ENCODE measurements at places on chromosomes 7 and 10. TPM values are rescaled to one million over a fixed set of nuclear protein-coding genes. Genes with fewer than 3 reads are reported as not detected.

DNA sequence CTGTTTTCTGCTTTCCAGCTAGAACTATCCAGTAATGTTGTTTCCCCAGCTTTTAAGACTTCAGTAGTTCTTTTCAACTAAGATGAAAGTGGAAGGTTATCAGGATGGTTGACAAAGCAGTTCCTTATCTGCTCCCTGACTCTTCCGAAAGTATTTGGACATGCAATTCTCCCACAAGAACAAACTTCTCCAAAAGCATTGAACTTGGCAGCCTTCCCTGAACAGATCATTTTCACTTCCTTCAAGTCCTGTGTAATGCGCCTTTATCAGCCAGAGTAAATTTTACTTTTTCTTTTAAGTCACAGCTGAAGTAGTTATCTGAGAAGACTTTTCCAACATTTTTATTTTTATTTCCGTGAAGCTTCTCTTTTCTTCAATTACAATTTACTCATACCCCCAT is 39.7 kb downstream of the CDC14C start:
- H3K27me3 ChIP-seq = no peaks in the 10 kb centered on the region
- no peaks in the 10 kb centered on the region for H3K36me3 ChIP-seq
- H3K4me3 ChIP-seq = no peak overlapping the region
- peak; percentile 4 for DNase-seq
- H3K4me1 ChIP-seq = peaks cover 14% of the 10 kb centered on the region

DNA sequence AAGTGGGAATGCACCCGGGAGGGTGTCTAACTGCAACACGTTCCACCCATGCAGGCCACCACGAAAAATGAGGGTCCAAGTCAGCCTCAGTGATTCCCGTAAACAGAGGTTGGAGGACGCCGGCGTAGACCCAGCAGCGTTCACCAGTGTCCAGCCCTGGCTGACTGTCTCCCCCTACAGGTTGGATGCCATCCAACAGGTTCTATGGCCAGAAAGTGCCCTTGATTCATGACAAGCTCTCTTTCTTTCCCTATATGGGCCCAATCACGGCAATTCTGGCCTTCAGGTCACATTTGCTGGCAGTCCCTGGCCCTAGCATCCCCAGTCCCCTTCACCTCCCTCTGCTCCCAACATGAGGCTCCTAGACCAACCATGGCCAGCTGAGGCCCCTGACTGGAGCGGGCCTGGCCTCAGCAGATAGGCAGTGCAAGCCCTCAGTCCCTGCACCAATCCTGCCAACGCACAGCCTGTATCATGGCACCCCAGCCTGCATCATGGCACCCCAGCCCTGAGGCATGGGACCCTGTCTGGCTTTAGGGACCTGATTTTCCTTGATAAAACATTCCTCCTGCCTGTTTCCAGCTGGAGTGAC is 227.4 kb downstream of the GRID1 start:
- H3K4me3 ChIP-seq = no peak overlapping the region
- no peaks in the 10 kb centered on the region for H3K27me3 ChIP-seq
- H3K36me3 ChIP-seq = no peaks in the 10 kb centered on the region
- H3K27ac ChIP-seq = no peak overlapping the region

DNA sequence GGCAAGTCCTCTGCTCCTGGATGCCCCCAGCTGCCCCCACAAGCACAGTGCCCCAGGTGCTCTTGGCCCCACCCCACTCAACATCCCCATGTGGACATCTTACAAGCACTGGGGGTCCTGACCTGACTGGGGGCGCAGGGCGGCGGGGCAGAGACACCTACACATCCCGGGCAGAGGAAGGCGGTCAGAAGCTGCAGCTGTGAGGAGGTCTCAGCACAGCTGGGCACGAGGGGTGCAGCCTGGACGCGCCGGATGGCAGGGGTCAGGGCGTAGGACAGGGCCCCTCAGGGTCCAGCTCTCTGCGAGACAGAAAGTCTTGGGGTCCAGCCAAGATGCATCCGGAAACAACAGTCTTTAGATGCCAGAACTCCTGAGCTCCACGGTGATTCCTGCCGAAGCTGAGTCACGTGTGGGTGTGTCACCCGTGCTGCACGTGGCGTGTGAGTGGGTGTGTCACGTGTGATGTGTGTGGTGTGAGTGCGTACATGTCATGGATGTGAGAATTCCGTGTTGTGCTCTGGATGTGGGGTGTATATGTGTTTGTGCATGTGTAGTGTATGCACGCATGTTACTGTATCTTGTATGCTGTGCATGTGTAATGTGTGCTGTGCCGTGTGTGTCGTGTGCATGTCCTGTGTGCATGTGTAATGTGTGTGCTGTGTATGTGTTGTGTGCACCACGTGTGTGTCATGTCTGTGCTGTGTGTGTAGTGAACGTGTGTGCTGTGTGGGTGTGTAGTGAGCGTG is 5.1 kb downstream of the VENTX start:
- H3K4me3 ChIP-seq = no peak overlapping the region
- H3K36me3 ChIP-seq = no peaks in the 10 kb centered on the region
- peaks cover under 1% of the 10 kb centered on the region for H3K27me3 ChIP-seq
- DNase-seq = no peak
- H3K27ac ChIP-seq = no peak overlapping the region

- no peak overlapping the region for H3K27ac ChIP-seq
- no peaks in the 10 kb centered on the region for H3K36me3 ChIP-seq
- no peak overlapping the region for H3K4me3 ChIP-seq
- no peak for DNase-seq
- no peaks in the 10 kb centered on the region for H3K4me1 ChIP-seq
These were observed 270.8 kb upstream of the POM121L12 start for GRCh38 chr7:52764492-52765169.

DNA sequence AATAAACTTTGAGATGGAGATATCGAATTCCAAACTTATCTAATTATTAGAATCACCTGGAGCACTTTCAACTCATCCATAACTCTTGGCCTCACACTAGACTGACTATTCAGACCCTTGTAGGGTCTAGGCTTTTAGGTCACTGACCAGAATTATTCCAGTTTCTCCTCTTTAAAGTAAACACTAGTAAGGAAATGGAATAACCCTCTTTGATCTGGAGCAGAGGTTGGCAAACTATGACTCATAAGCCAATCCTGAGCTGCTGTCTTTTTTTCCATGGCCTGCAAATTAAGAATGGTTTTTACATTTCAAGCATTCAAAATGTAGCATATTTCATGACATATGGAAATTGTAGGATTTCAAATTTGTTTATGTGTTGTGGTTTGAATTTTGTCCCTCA is 1601.9 kb downstream of the REEP3 start:
- no peaks in the 10 kb centered on the region for H3K27me3 ChIP-seq
- no peak overlapping the region for H3K27ac ChIP-seq
- no peaks in the 10 kb centered on the region for H3K4me1 ChIP-seq
- no peak overlapping the region for H3K4me3 ChIP-seq

DNA sequence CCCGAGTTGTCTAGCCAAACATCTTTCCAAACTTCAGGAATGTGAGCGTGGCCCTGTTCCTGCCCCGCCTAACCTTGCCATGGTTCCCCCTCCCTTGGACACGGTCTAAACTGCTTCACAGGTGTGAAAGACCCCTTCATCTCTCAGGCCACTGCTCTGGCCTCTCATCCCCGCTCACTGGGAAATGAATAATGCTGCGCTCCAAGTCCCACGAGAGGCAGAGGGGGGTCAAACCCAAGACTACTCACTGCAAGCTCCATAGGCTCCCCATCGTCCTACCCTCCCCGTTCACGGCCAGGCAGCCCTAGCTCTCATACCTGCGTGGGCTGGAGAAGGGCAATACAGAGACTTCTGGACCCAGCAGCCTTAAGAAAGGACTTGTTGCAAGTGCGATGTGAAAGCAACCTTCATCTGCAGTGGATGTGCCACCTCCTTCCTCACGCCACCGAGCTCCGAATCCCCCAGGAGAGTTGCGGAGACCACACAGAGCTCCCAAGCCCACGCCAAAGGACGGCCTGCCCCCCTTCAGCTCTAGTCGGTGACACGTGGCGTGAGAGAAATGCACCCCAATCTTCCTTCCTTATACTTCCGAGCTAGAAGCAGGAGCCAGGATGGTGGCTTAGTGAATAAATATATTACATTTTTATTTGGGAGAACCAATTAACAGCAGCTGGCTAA is 9.7 kb downstream of the ZNF467 start:
- no peaks in the 10 kb centered on the region for H3K27me3 ChIP-seq
- H3K36me3 ChIP-seq = peaks cover 9% of the 10 kb centered on the region
- H3K4me1 ChIP-seq = no peaks in the 10 kb centered on the region
- H3K4me3 ChIP-seq = no peak overlapping the region

Gene ADIRF
- 105 TPM for total RNA-seq

Gene LIPK
- total RNA-seq = not detected

- peaks cover 36% of the 10 kb centered on the region for H3K36me3 ChIP-seq
- no peaks in the 10 kb centered on the region for H3K4me1 ChIP-seq
- no peak overlapping the region for H3K4me3 ChIP-seq
- DNase-seq = no peak
- H3K27me3 ChIP-seq = no peaks in the 10 kb centered on the region
These were observed 19.1 kb upstream of the ERVW-1 start for GRCh38 chr7:92496876-92497275.

GRCh38 chr7:46652317-46652716 is 731.2 kb upstream of the IGFBP3 start:
- no peaks in the 10 kb centered on the region for H3K36me3 ChIP-seq
- no peak overlapping the region for H3K27ac ChIP-seq
- H3K27me3 ChIP-seq = no peaks in the 10 kb centered on the region
- no peak overlapping the region for H3K4me3 ChIP-seq

Gene GIMAP1
- 10.7 TPM for total RNA-seq

GRCh38 chr7:94908323-94909178 is 1.2 kb downstream of the PPP1R9A start:
- peak overlapping the region; percentile 40 for H3K4me3 ChIP-seq
- peak overlapping the region; percentile 89 for H3K27ac ChIP-seq
- no peaks in the 10 kb centered on the region for H3K27me3 ChIP-seq
- no peaks in the 10 kb centered on the region for H3K36me3 ChIP-seq

Gene HECW1
- total RNA-seq = 3.1 TPM

Gene PILRA
- 4.5 TPM for total RNA-seq

DNA sequence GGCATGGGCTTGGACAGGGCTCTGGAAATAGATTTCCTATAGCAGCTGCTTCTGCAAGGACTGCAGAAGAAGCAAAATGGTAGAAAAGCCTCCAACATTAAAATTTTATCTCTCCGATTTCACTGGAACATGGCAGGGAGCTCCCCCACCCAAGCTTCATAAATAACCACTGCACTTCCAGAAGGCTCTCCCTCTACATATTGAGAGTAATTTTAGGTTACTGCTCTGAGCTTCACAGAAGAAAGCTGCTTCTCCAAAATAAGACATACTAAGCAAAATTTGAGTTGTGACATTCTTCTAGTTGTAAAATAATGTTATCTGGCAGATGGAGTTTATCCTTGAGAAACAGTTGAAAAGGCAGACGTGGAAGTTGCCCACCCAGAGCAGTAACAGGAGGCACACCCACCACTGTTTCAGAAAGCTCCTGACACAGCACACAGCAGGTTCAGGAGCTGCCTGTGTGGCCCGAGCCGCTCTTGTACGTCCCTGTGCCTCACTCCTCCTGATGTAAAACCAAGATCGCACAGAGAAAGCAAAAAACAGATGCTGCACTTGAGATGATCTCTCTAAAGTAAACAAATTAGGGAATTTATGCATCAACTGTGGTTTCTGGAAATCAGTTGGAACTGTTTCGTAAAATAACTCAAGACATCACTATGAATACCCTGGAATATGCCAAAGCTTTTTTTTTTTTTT is 621.0 kb downstream of the PARD3 start:
- H3K4me1 ChIP-seq = peaks cover 19% of the 10 kb centered on the region
- H3K36me3 ChIP-seq = no peaks in the 10 kb centered on the region
- H3K27me3 ChIP-seq = no peaks in the 10 kb centered on the region
- no peak for DNase-seq
- H3K27ac ChIP-seq = no peak overlapping the region
- H3K4me3 ChIP-seq = no peak overlapping the region

GRCh38 chr10:95308389-95309302 is 17.8 kb upstream of the PDLIM1 start:
- H3K27me3 ChIP-seq = no peaks in the 10 kb centered on the region
- DNase-seq = peak; percentile 84
- H3K4me1 ChIP-seq = peaks cover 39% of the 10 kb centered on the region
- no peak overlapping the region for H3K4me3 ChIP-seq

Gene CCDC136
- 4.4 TPM for total RNA-seq

DNA sequence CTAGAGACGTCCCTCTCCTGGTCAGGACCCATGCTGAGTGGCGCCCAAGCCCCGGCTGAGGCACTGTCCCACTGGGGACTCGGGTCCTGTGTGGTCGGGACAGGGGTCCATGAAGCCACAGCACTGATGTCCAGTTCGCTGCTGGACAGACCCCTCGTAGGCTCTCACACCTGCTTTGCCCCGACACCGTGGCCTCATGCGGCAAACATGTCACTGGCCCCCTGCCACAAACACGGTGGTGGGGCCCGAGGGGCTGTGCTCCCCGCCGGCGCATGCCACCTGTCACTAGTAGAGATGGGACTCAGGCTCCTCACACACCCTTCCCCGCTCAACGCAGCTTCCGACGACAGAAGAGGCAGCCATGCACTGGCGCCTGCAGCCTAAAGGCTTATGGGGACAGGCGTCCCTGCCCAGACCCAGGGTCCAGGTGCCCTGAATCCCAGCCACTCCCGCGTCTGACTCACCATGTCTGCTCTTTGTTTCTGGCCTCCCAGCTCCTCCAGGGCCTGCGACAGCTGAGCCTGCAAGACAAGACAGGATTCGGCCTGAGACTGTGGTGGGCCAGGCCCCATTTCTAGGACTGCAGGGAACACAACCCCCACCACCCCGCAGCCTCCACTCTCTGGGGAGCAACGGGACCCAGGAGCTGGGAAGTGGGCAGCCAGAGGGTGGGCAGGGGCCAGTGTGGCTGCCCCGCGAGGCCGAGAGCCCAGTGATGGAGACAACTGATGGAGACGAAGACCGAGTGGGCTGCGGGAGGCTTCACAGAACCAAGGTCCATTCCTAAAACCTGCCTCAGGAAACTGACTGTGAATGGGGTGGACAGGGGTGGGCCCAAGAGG is 230.9 kb downstream of the MAD1L1 start:
- H3K27me3 ChIP-seq = no peaks in the 10 kb centered on the region
- no peak overlapping the region for H3K4me3 ChIP-seq
- no peak for DNase-seq
- H3K36me3 ChIP-seq = no peaks in the 10 kb centered on the region
- no peaks in the 10 kb centered on the region for H3K4me1 ChIP-seq

- H3K27me3 ChIP-seq = no peaks in the 10 kb centered on the region
- no peak overlapping the region for H3K4me3 ChIP-seq
- H3K27ac ChIP-seq = no peak overlapping the region
- peak; percentile 19 for DNase-seq
- no peaks in the 10 kb centered on the region for H3K36me3 ChIP-seq
- H3K4me1 ChIP-seq = no peaks in the 10 kb centered on the region
These were observed 82.7 kb downstream of the RAMP3 start for GRCh38 chr7:45240273-45240771.

DNA sequence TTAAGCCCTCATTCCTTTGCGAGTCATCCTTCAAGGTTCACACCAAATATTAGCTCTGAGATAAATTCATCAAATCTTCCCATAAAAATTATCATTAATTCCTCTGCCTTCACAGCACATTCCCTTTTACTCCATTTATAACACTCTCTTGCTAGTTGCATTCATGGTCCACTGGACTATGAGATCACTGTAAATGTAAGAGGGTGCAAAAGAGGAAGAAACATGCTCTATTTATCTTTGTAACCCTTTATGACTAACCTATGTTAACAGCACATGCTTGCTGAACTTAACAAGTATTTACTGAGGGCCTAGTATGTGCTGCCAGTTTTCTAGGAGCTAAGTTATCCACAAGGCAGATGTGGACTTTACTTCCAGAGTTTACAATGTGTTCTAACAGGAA is 86.7 kb upstream of the TMEM168 start:
- H3K27me3 ChIP-seq = no peaks in the 10 kb centered on the region
- H3K27ac ChIP-seq = no peak overlapping the region
- no peaks in the 10 kb centered on the region for H3K36me3 ChIP-seq
- no peak overlapping the region for H3K4me3 ChIP-seq
- no peak for DNase-seq
- H3K4me1 ChIP-seq = no peaks in the 10 kb centered on the region

Gene FBXL13
- 5.6 TPM for total RNA-seq

All from thyroid gland (tissue), 4 donors.